Activated CD8-positive, alpha-beta memory T cell treated with anti-CD3 and anti-CD28 coated beads for 4 hours (primary cell): ENCODE measurements at places on chromosomes 5 and 9.

- DNase-seq: no peak
These were observed 6.9 kb downstream of the ANXA6 start for GRCh38 chr5:151150471-151151262.

- no peak for DNase-seq
These were observed 95.6 kb downstream of the GNAQ start for GRCh38 chr9:77935974-77936373.

DNA sequence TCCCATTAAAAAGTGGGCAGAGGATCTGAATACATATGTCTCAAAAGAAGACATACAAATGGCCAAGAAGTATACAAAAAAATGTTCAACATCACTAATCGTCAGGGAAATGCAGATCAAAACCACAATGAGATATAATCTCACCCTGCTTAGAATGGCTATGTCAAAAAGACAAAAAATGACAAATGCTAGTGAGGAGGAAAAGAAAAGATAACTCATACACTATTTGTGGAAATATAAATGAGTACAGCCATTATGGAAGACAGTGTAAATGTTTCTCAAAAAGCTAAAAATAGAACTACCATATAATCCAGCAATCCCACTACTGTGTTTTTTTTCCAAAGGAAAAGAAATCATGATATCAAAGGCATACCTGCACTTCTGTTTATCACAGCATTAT, 450.7 kb downstream of the EFNA5 start:
- DNase-seq: no peak

DNA sequence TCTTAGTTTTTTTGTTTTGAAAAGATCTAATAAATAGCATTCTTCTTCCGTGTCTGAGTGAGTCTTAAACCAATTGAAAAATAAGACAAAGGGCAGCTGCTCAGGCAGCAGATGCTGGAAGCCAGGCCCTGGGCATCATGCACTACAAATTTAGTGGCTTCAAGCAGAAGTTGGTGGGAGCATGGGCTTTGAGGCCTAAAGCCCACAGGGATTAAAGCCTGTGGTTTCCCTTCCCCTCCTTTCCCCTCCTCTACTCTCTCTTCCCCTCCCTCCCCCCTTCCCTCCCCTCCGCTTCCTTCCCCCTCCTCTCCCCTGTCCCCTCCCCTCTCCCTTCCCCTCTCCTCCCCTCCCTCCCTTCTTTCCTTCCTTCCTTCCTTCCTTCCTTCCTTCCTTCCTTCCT, 20.1 kb upstream of the KIF4B start:
- no peak for DNase-seq

DNA sequence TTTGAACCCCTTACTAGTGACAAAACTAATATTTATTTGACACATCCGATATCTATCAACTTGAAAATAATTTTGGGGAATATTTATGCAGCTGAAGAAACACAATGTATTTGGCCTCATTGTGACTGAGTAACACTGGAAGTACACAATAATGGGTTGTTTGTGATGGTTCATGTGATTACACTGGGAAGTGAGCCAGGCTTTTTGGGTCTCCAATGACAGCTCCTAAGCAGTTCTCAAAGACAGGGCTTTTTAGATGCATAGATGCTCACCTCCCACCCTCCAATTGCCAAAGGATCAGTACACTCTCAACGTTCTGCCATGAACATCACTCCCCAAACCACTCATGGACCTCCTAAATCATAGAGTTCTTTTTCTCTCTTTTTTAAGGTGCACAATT, 170.0 kb downstream of the SLC24A2 start:
- no peak for DNase-seq

DNA sequence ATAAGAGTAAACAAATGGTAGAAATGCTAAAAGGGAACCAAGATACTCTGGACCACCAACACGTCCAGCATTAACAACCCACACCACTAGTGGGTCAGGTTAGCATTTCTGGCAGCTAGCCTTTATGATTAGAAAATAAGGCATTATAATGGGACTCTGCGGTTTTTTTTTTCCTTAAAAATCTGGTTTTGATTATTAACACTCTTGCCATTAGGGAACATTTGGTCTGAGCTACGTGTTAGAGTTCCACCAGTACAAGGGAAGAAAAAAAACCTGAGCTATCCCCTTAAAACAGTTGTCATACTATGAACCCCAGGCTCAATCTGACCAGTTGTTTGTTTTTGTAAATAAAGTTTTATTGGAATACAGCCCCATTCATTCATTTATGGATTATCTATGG, 110.4 kb downstream of the NTRK2 start:
- DNase-seq: no peak
